C1 segment of cervical spinal cord (tissue), 14 donors: ENCODE measurements at places on chromosomes 1 and 21.
A peak's percentile ranks its signal among the peaks of the same experiment; 100 is the strongest.

GRCh38 chr1:63909526-63909925, 135.7 kb downstream of the ROR1 start:
- DNase-seq, result no peak

DNA sequence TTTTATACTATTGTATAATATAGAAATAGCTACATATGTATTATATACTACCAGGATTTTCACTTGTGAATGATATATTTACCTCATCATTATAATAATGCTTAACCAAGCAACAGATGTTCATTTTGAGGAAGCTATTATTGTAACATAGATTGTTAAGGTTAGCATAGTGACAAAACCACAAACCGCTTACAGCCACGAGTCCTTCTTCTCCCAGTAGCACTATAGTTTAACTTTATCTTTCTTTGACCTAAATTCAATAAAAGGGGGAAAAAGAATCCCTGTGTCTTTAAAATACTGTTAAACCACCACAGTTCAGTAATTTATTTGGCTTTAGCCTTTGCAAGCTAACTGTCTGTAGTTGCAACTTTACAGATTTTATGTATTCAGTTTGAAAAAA, 1039.4 kb upstream of the B3GALT2 start:
- no peak for DNase-seq

DNA sequence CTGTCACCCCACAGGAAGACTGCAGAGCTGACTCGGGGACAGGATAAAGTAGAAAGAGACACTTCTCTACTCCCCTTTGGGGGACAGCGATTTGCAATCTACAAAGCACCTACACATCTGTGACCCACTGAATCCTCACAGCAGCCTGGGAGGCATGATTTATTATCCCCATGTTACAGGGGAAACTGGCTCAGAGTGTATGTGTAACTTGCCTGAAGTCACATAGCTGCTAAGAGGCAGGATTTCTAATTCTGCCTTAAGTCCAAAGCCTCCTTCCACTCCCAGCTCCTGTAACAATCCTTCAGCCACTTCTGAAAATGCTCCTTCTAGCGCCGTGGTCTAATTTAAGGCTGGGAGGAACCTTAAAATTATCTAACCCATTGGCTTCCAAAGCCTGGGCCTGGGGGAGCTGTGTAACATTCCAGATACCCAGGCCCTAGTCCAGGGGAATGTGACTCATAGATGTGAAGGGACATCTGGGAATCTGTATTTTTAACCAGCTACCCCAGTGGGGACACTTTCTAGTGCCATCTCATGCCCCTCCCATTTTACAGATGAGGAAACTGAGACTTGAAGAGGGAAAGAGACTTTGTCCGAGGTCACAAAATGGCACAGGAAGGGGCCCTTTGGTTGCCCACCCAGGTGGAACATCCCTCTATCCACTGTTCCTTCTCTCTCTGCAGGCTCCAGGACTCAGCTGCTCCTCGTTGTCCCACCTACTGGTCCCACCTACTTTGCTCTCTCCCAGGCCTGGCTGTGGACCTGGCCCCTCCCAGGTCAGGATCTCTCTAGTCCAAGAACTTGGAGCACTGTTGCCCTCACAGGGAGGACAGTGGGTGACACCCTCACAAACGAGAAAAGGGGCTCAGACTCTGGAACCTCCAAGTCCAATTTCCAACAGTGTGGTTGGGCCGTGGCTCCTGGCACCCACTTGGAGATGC, 48.9 kb downstream of the AHDC1 start:
- DNase-seq, result no peak

GRCh38 chr1:163766257-163766918, 444.6 kb downstream of the NUF2 start:
- no peak for DNase-seq

DNA sequence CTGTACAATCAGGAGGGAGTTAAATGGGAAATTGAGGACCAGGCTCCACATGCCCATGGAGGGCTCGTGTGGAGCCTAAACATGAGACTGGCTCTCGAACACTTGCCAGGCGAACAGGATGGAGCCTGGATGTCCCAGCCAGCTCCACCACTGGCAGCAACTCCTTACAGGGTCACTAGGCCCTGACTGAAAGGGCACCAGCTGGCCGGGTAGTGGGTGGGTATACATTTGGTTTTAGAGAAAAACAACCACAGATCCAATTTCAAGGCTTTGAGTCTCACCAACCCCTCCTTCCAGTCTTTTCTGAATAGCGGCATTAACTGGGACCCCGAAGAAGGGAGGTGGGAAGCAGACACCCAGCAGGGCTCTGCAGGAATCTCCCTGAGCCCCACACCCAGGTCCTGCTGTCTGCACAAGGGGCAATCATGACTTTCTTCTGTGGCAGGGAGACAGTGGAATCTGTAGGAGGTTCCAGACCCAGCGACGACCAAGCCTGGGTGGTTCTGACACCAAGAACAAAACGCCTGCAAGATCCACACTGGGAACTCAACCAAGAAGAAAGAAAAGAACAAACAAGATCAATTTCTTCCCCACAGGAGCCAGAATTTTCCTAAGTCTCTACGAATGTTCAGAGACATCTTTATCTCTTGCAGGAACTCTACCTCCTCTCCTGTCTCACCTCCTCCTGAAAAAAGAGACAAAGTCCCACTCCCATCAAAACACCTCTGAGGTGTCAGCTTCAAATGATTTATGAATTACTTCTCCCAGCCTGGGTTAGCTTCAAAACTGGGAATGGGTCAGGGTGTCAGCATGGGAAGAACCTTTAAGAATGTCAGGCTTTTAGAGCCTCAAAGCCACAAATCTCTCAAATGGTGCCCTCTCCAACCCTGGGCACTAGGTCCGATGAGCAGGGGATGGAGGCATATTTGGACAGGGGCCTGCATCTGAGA, 26.5 kb upstream of the SRP9 start:
- DNase-seq, result no peak

- DNase-seq, result no peak
Observed at GRCh38 chr1:24159366-24159765, 16.4 kb upstream of the IL22RA1 start.

GRCh38 chr1:213397638-213398037, 346.6 kb downstream of the RPS6KC1 start:
- no peak for DNase-seq

DNA sequence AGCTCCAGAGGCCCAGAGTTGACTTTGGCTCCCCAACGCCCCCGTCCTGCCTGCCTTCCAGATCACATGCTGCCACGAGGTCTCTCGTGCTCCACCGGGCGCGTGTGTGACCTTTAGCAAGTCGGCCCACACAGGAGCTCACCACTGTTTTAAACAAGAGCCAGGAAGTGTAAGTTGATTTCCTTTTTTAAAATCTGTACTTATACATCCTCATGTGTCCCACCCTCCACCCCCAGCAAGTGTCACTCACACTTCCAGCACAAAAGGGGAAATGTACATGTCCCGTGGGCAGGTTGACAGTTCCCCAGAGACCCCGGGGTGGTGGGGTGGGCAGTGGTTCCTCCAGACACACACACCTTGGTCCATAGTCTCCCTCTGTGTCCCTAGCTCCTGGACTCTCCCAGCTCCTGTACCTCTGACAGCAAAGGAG, 84.4 kb downstream of the STUM start:
- DNase-seq, result no peak

DNA sequence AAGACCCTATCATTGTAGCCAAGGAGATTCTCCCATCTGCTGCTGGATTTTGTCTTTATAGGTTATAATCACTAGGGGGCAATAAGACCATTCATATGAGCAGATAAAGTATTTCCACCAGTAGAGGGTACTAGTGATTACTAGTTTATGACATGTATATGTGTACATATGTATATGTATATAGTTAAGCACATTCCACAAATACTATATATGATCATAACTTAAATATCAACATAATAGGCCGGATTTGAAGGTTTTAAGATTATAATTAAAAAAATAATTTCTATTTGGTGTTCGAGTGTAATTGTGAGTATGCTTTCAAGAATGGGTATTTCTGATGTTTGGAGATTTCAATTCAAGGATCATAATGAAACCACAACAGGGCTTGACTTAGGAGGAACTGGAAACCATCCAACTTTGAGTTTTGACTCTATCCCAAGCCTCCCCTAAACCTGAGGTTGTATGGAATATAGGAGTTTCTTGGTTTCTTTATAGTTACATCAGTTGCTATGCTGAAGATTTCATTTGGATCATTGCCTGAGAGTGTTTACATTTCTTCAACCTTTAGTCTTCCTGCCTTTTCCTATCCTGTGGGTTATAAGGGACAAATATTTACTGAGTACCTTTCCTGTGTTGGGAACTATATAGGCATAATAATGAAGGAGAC, 16.9 kb downstream of the TCEANC2 start:
- DNase-seq, result no peak

- DNase-seq, result peak; percentile 4
Observed at GRCh38 chr1:36824390-36824861, 209.9 kb downstream of the GRIK3 start.

- DNase-seq, result no peak
Observed at GRCh38 chr1:4055294-4055967, 155.4 kb upstream of the C1orf174 start.

- no peak for DNase-seq
Observed at GRCh38 chr1:90973897-90974798, 47.7 kb downstream of the ZNF644 start.

DNA sequence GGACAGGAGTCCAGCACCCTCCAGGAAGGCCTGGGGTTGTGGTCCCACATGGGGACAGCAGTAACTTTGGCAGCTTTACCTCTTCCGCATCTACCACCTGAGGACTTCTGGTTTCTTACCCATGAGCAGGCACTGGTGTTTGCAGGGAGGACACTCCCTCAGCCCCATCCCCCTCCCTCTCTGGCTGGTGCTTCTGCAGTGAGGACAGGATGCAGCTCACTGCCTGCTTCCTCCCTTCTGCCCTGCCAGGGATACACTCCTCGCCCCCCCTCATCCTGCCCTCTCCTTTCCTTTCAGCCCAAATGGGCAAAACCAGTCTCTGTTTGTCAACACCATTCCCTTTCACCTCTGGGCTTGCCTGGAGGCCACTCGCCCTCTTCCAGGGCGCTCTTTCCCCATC, 62.4 kb downstream of the KIRREL1 start:
- DNase-seq, result no peak

GRCh38 chr1:6923416-6923815, 138.2 kb downstream of the CAMTA1 start:
- no peak for DNase-seq

GRCh38 chr1:56068210-56068609, 511.2 kb downstream of the PLPP3 start:
- DNase-seq, result no peak

- no peak for DNase-seq
Observed at GRCh38 chr1:22738069-22738435, 27.4 kb downstream of the EPHB2 start.

DNA sequence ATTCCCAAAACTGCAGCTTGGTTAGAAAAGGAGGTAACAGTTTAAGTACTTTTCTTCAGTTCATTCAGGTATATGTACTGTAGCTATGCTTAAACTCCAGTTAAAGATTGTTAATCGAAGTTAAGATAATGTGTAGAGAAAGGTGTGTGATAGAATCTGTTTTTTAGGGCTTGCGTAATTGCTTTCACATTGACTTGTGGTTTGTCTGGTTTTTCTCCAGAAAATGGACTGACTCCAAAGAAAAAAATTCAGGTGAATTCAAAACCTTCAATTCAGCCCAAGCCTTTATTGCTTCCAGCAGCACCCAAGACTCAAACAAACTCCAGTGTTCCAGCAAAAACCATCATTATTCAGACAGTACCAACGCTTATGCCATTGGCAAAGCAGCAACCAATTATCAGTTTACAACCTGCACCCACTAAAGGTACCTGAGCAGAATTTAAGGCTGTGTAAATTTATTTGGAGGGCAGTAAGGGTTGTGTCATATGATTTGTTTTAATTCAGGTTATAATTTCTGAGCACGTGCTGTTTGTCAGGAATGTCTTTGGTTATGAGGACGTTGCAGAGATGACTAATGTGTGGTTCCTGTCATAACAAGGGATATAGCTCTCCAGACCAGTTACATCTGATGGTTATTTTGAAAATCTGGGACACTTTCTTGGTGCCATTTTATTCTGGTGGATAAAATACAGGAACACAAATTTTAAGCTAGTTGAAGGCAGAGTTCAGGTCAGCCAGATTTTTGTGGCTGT, 26.0 kb downstream of the ATF6 start:
- DNase-seq, result no peak

- no peak for DNase-seq
Observed at GRCh38 chr1:224107282-224107625, 6.7 kb upstream of the FBXO28 start.

GRCh38 chr1:227747948-227748495, 12.8 kb downstream of the SNAP47 start:
- no peak for DNase-seq

DNA sequence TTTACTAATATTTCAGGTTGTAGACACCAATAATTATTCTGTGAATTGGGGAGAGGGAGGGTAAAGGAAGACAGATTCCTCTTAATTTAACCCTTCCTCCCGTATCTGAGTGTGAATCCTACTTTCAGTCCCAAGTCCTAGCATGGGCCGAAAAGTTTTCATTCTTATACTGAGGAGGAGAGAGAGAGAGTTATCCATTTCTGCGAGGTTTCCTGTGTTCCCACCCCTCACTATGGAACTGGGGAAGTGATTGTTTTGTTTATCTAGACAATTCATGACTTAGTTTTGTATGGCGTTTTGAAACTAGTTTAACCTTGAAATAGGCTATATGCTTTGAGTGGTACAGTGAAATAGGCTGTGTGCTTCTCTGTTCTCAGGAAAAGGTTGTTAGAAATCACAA, 134.0 kb upstream of the DPYD start:
- DNase-seq, result no peak

DNA sequence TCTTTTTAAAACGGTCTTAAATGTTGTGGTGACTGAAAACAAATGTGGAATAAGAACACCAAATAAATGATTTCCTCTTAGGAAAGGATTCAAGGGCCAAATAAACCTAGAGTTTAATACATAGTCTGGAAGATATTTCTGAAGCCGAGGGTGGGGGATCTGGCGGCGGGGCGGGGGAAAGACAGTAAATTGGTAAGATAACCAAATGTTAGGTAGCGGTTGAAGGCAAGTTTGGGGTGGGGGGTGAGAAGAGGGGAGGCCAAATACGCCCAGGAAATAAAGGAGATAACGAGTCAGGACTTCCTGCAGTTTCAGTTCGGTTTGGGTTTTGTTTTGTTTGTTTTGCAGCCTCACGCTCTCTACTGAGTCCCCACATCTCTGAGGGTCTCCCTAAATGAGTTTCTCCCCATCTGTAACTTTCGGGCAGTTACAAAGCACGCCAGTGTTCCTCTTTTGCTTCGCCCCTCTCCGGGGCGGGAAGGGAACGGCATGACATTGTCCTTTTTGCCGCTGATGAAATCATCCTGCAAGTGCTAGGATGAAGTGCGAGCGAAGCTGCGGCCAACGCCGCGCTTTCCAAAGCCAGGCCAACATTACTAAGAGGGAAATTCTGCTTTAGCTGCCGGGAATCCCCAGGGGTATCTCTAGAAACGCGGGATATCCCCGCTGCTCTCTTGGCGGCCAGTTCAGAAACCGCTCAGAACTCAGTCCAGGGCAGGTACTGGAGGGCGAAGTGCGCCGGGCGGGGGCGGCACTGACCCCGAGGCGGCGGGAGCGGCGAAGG, 844 bp downstream of the NIBAN1 start:
- peak; percentile 13 for DNase-seq
